Caco-2 (cell line): ENCODE measurements at places on chromosomes 2 and 18. TPM values are rescaled to one million over a fixed set of nuclear protein-coding genes. Genes with fewer than 3 reads are reported as not detected.

- H3K36me3 ChIP-seq, result no peaks in the 10 kb centered on the region
- no peaks in the 10 kb centered on the region for H3K4me1 ChIP-seq
- no peaks in the 10 kb centered on the region for H3K27me3 ChIP-seq
- H3K4me3 ChIP-seq, result no peak overlapping the region
- no peak overlapping the region for H3K27ac ChIP-seq
Observed at GRCh38 chr18:56307354-56308170, 330.8 kb downstream of the TXNL1 start.

DNA sequence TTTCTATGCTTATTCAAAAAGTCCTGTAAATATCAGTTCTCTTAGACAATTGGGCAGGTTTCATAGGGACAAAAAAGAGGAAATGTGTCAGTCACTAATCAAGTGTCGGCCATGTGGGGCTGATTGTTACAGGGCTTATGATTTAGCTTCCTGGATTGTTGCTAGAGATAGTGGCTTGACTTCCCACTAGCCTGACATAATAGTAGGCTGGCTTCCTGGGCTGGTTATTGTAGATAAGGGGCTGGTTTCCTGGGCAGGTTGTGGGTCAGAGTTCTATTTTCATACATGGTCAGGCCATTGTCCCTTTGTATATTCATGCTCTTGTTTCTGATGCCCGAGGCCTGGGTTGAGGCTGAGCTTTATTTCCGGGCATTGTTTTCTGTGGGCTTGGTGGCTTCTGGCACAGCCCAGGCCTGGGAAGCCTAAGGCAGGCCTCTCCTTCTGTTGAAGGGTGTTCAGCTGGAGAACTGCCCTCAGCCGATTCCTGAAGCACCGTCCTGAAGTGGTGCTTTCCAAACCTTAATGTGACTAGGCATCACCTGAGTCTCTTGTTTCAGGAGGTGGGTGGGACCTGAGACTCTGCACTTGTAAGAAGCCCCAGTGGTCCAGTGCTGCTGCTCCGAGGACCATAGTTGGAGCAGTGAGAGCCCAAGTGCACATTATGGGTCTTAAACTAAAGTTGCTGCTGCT is 37.0 kb downstream of the CD8B2 start:
- no peaks in the 10 kb centered on the region for H3K36me3 ChIP-seq
- H3K4me3 ChIP-seq, result no peak overlapping the region
- no peaks in the 10 kb centered on the region for H3K27me3 ChIP-seq
- no peaks in the 10 kb centered on the region for H3K4me1 ChIP-seq
- DNase-seq, result no peak

DNA sequence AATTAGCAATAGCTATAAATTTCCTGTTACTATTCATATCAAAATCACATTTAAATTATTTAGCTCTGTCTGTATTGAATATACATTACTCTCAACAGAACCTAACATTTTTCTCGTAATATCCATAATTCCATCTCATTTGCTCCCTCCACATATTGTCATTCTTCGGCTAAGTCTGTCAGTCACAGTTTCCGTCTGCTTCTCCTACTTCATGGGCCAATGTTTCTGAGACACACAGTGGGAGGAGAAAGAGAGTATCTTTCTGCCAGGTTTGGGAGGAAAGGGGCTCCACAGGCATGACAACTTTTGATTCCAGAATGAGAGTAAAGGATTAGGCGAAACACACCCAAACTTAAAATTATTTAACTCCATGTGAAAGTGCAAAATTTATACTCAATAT is 273.1 kb upstream of the SMIM21 start:
- H3K4me3 ChIP-seq, result no peak overlapping the region
- no peak for DNase-seq
- H3K27ac ChIP-seq, result no peak overlapping the region

DNA sequence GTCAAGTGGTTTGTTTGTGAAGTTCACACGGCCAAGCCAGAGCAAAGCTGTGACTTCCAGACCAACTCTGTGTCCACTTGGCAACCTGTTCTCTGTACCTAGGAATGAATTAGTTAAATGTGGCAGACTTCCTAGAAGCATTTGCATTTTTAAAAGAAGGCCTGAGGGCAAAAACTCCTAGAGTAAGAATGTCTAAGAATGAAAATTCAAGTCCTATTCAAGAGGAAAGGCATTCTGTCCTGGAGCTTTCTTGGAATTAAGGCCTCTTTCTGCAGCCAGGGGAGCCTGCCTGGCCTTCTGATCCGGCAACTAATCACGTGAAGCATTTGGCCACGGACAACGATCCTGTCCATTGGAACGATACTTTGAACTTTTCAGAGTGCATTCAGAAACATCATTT is 155.0 kb downstream of the SETBP1 start:
- no peaks in the 10 kb centered on the region for H3K36me3 ChIP-seq
- H3K4me3 ChIP-seq, result no peak overlapping the region
- no peaks in the 10 kb centered on the region for H3K4me1 ChIP-seq

The PLA2R1 gene
- 0.26 and 0.39 TPM in 2 replicates for total RNA-seq

The ITPRID2 gene
- 54.8 and 62.0 TPM in 2 replicates for total RNA-seq

GRCh38 chr2:189363559-189363958 is 77.7 kb upstream of the WDR75 start:
- H3K27ac ChIP-seq, result no peak overlapping the region
- no peaks in the 10 kb centered on the region for H3K27me3 ChIP-seq
- no peaks in the 10 kb centered on the region for H3K36me3 ChIP-seq
- no peak overlapping the region for H3K4me3 ChIP-seq

DNA sequence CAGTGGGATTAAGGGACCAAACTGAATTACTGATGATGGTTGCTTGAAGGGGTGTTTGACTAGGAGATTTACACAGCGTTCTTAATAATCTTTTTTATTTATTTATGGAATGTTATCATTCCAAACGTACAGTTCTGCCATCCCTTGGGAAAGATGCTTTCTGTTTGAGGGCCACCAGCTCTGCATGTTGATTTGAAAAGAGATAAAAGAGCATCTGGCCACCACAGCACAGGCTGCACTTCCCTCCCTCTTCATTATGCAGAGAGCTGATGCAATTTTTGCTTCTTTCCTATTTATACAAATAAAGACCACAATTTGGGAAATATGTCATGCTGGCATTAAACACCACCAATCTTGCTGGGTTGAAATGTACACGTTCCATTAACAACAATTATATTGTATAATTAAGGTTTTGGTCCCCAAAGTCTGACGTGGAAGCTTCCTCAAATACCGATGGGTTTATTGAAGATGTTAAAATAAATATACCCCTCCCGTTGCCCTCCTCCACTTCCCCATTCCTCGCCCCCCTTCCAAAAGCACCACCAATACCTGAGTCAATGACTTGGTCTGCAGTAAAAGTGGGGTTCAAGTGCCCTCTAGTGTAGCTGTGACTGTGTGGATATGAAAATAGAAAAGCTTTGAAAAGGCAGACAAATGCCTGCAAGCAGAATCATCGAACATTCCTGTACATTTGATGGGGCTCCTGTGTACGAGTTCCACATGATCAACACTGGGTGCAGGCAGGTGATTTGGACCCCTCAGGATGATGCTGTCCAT is 211.9 kb downstream of the HRH4 start:
- no peaks in the 10 kb centered on the region for H3K27me3 ChIP-seq
- no peak overlapping the region for H3K27ac ChIP-seq
- no peak overlapping the region for H3K4me3 ChIP-seq
- no peaks in the 10 kb centered on the region for H3K4me1 ChIP-seq
- DNase-seq, result no peak

The CELF4 gene
- 0.11 TPM in 1 of 2 replicates, not detected in the other for total RNA-seq

DNA sequence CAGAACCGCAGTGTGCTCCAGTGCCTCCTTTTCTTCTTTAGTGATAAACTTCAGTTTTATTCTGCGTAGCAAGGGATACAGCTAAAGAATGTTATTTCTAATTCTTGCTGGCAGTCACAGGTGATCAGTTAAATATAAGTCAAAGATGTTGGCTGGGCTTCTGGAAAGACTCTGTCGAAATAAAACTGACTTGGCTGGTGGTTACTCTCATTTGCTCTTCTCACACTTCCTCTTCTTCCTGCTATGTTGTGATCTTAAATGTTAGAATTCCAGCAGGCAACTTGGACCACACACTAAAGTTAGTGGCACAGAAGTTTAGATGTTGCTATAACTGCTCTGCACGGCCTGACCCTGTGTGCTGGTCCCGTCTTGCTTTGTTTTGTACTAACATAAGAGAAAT is 278.6 kb downstream of the CDH19 start:
- H3K4me1 ChIP-seq, result no peaks in the 10 kb centered on the region
- no peaks in the 10 kb centered on the region for H3K27me3 ChIP-seq
- no peak overlapping the region for H3K27ac ChIP-seq
- no peaks in the 10 kb centered on the region for H3K36me3 ChIP-seq
- no peak overlapping the region for H3K4me3 ChIP-seq

The HOXD8 gene
- total RNA-seq, result not detected in 2 replicates

The COMMD1 gene
- 50.0 and 56.7 TPM in 2 replicates for total RNA-seq

The DAPL1 gene
- not detected in 2 replicates for total RNA-seq

The TMEM247 gene
- not detected in 2 replicates for total RNA-seq

DNA sequence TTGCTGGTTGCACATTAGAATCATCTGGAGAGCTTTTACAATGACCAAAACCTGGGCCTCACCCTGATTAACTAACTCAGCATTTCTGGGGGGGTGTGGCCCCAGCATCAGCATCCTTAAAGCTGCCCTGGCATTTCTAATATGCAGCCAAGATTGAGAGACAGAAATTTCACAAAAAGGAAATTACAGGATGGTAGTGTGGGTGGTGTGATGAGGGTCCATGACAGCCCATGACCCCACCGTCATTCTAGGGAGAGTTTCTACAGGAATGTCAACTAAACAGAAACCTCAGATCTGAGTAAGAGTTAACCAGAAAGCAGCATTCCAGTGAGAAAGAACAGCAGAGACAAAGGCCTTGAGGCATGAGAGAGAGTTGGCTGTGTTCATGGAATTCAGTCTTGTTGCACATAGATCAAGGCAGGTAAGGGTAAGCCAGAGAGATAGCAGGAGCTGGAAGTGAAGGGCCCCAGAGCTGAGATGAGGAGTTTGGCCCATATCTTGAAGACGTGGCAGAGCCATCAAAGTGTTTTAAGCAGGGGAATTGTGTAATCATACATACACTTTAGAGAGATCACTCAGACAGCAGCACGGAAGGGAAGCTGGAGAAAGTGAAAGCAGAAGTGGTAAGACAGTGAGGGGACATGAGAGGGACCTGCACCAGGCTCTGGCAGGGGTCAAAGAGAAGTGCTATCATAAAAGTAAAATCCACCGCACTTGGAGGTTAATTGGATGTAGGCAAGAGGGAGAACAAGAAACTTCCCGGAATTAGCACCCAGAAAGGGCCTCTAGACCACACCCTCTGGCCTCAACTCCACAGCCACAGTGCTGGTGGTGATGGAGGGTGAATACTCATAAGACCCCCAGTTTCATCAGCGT is 7.8 kb upstream of the TRABD2A start:
- no peaks in the 10 kb centered on the region for H3K36me3 ChIP-seq
- 0 out of 2 replicates have a peak, but pooled peaks cover 7% of the 10 kb centered on the region for H3K4me1 ChIP-seq
- no peak overlapping the region for H3K4me3 ChIP-seq
- no peaks in the 10 kb centered on the region for H3K27me3 ChIP-seq
- peak overlapping the region; percentile 4 for H3K27ac ChIP-seq

DNA sequence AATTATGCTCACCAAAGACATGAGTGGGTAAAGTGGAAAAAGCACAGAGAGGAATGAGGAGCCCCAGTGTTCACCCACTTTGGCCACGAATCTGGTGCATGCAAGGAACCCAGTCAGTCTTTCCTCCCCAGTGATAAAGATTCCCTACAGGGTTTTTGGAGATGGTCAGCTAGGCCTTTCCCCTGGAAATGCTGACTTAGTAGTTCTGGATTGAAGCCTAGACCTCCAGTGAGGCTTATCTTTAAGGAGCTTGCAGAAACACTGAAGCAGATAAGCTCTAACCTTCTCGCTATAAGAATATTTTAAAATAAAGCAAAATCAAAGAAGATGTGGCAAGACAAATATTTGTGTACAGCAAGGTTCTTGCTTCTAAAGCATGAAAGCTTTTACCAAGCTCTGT is 178.3 kb upstream of the CCDC68 start:
- no peak overlapping the region for H3K27ac ChIP-seq
- H3K4me1 ChIP-seq, result no peaks in the 10 kb centered on the region
- no peak overlapping the region for H3K4me3 ChIP-seq
- DNase-seq, result no peak

GRCh38 chr2:167411367-167411766 is 523.1 kb downstream of the XIRP2 start:
- no peaks in the 10 kb centered on the region for H3K27me3 ChIP-seq
- DNase-seq, result no peak
- H3K4me1 ChIP-seq, result no peaks in the 10 kb centered on the region

The RFTN2 gene
- total RNA-seq, result 0.18 TPM in 1 of 2 replicates, not detected in the other

The MTX2 gene
- 33.3 and 33.7 TPM in 2 replicates for total RNA-seq

DNA sequence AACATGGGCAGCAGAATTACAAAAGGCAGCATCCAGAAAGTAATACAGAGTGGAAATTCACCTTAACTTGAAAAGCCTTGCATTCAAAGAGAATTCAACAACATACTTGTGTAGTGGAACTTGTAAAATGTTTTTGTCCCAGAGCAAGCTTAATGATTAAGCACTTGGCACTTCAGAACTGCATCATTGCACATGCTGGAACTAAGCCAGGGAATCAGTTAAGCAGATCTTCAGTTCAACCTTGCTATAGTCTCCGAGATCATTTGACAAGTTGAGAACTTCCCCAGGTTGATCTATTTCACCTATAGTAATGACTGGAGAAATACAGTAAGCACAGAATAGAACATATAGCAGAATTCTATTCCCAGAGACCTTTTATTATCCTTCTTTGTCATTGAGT is 1337.2 kb upstream of the NXPH2 start:
- H3K27me3 ChIP-seq, result no peaks in the 10 kb centered on the region
- no peaks in the 10 kb centered on the region for H3K36me3 ChIP-seq
- no peaks in the 10 kb centered on the region for H3K4me1 ChIP-seq

GRCh38 chr18:65415098-65415497 is 335.7 kb upstream of the CDH7 start:
- H3K4me1 ChIP-seq, result no peaks in the 10 kb centered on the region
- H3K27me3 ChIP-seq, result no peaks in the 10 kb centered on the region
- no peak overlapping the region for H3K4me3 ChIP-seq

- H3K4me3 ChIP-seq, result peak overlapping the region; percentile 99
- peak overlapping the region; percentile 67 for H3K27ac ChIP-seq
- H3K36me3 ChIP-seq, result peaks cover 4% of the 10 kb centered on the region; the same call in 1 of the 2 replicates
- peak; percentile 76 for DNase-seq
Observed at GRCh38 chr2:111122631-111123421, 2.1 kb downstream of the BCL2L11 start.

The HOXD9 gene
- not detected in 2 replicates for total RNA-seq

The SCYGR7 gene
- total RNA-seq, result not detected in 2 replicates

GRCh38 chr2:42129947-42130346 is 39.2 kb upstream of the EML4 start:
- H3K27me3 ChIP-seq, result no peaks in the 10 kb centered on the region
- H3K4me1 ChIP-seq, result peaks cover 44% of the 10 kb centered on the region
- H3K4me3 ChIP-seq, result no peak overlapping the region
- peak overlapping the region; percentile 15 for H3K27ac ChIP-seq
- DNase-seq, result no peak

DNA sequence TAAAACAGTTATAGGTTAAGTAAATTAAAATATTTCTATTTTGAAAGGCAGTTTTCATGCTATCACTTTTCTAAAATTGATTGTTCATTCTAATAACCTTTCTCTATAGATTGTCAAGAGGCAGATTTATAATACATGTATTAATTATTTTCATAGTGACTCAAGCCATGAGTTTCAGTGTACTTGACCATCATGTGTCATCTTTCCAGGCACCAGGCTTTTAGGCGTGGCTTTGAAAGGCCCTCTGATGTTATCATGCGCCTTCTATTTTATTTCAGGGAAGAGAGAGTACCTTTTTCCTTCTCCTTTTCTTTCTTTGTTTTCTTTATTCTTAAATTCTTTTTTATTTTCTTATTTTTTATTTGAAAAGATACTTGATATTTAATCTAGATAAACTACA is 128.3 kb upstream of the ETAA1 start:
- no peak overlapping the region for H3K4me3 ChIP-seq
- no peaks in the 10 kb centered on the region for H3K27me3 ChIP-seq
- H3K4me1 ChIP-seq, result no peaks in the 10 kb centered on the region
- H3K27ac ChIP-seq, result no peak overlapping the region
- H3K36me3 ChIP-seq, result no peaks in the 10 kb centered on the region

The PLEKHH2 gene
- 0.28 and 1.5 TPM in 2 replicates for total RNA-seq

- no peak overlapping the region for H3K27ac ChIP-seq
- no peak for DNase-seq
Observed at GRCh38 chr18:34794348-34794747, 84.2 kb downstream of the DTNA start.

The IL36G gene
- not detected in 2 replicates for total RNA-seq
